ENCODE measurements at places on chromosomes 4 and X.

DNA sequence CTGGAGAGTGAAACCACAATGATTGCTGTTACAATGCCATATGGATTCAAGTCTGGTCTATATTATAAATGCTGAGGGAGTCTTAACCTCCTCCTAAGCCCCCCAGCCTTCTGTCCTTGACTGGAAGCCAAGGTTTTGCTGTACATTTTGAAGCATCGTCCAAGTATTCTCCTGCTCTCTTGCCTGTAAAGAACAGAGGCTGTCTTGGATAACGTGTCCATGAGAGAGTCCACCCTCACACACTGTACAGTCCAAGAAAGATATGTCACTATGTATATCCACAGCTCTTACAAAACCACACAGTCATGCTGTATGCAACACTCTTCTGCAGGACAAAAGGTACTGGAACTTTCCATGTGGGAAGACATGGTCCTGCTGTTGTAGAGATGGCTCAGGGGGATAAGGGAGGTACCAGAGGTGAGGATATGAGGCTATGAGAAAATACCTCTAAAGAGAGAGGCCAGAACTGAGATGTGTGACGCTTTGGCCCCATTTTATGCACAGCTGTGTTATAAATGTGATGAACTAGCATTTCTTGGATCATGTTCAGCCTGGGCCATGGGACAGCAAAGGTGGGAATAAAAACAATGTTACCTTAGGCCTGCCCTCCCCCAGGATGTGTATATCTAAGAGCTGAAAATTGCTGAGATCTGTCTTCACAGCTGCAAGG, 678.6 kb downstream of the IQCM start:
- DNase-seq = no peak

DNA sequence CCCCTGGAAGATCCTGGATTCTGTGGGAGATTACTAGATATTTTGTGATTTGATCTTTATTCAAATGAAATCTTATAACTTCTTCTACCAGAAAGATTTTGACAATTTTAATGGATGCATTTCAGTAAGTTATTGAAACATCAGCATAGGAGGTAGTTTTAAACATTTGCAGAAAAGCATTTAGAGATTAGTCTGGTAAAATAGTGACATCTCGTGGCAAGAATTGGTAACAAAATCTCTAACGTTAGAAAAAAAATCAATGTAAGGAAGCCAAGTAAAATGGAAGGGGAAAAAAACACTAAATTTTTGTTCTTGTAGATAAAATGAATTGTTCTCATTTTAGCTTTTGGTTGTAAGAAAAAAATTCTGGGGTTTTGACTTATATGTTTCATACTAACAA, 73.3 kb downstream of the TASL start:
- no peak for DNase-seq

DNA sequence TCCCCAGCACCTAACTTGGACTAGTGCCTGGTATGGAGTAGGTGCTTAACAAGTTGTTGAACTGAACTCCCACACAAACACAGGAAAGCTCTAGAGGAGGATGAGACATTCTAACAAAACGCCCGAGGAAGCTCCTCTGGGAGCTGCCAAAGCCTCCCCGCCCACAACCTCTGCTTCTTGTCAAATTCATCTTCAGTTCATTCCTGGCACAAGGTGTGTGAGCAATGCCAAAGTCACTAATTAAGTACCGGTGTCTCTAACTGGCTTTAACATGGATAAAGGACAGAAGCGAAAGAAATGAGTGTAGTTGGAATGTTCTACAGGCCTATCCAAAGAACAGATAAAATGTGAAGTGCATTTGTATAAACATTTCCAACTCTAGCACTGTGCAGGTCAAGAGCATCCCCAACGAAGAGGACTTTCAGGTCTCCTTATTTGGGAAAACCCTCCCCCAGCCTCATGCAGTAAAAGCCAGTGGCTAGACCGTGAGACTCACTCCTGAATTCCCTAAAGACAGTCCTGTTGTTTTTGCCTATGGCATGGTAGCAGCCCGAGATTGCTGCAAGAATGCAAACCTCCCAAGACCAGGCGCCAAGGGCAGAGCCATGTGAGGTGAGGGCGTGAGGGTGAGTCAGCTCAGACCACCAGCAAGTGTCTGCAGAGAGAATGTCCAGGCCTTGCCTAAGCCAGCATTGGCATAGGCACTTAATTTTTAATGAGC, 72.2 kb upstream of the KLF3 start:
- no peak for DNase-seq

- DNase-seq = no peak
These were observed 449.8 kb downstream of the INPP4B start for GRCh38 chr4:142396279-142396678.

Data from activated T-helper 1 cell treated with Interleukin-2 at 50 U/mL for 16 hours (primary cell).